ENCODE measurements at places on chromosomes 6 and 20.

GRCh38 chr20:3551681-3552434, 81.0 kb downstream of the ATRN start:
- no peak for DNase-seq

GRCh38 chr20:4813076-4813862, 91.6 kb downstream of the PRND start:
- DNase-seq, result no peak

GRCh38 chr6:6964675-6965074, 143.1 kb upstream of the RREB1 start:
- no peak for DNase-seq

GRCh38 chr6:21935561-21936028, 342.0 kb downstream of the SOX4 start:
- peak; percentile 44 for DNase-seq

DNA sequence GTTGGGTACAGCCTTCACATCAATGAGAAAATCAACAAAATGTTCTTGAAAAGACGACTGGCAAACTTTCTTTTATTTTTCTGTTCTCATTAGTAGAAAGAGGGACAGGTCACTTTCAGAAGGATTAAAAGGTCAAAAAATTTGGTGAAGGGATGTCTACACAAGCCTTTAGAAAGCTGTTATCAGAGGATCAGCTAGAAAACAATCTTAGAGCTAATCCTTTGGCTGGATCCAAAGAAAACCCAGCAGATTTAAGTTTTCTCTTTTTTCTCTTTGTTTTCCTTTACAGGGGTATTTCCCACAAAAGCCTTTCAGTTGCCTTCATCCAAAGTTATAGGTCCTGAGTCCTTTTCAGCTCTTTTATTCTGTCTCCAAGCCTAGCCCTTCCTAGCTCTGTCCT, 57.3 kb upstream of the EDN1 start:
- DNase-seq, result no peak

DNA sequence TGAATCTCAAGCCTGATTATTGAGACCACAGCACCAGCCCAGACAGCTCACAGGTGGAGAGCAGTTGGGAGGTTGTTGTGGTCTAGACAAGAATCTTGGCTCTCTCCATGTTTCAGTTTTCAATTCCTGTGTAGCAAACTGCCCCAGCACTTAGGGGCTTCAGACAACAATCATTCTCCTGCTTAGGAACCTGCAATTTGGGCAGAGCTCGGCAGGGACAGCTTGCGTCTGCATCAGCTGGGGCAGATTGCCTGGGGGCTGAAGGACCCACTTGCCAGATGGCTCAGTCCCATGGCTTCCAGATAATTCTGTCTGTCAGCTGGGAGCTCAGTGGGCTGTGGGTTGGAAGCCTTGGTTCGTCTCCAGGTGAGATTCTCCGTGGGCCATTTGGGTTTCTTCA, 6.9 kb downstream of the TGM6 start:
- no peak for DNase-seq

DNA sequence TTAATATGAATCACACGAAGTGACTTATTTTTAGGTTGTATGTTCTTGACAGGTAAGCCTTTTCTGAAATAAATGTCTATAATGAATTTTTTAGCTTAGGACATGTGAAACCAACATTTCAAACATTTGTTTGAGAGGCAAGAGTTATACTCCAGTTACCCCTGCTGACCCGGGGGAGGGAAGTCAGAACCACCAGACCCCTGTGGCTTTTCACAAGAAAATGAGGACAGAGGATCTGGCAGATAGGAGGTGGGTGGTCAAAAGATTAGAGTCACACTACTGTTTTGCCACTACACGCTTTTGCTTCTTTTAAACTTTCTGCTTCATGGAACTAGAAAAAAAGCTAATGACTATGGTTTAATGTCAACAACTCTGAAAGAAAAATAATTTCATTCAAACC, 27.5 kb upstream of the ADGRF4 start:
- DNase-seq, result no peak

DNA sequence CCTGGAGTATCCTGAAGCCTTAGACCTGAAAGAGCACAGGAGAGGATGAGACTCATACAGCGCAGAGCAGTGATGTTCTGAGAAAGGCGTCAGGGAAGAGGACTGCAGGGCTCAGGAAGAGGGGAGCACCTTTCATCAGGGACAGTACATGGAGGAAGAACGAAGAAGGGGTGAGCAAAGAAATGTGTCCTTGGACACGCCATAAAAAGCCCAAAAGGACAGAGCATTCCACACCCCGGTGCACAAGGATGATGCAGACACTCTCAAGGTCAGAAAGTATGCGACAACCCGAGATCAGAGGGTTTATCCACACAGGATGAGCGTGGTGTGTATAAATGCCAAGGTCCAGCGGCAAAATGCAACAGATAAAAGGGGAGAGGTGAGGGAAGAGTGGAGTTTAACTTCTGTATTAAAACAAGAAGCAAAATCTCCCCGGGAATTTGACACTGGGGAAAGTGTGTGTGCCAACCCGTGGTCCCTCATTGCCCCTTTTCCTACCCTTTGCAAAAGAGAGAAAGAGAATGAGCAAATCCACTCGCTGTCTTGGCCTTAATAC, 64.4 kb downstream of the SLC23A2 start:
- no peak for DNase-seq

Data from erythroblast (primary cell).